ENCODE measurements at places on chromosomes 11 and 22.

DNA sequence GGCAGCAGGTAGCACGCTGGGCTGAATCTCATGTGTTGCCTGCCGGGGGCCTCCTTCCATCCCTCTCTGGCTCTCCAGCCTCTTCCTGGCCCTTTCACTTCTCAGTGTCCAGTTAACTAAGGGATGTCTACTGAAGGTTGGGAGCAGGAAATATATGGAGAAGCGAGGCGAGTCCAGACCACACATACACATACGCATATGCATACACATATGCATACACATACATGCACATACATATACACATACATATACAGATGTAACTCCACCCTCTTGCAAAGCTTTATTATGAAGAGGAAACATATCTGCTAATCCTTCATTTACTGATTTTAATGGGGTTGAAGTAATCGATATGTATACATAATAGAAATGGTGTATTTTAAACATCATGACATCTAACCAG, 636.1 kb upstream of the CCDC179 start:
- DNase-seq, result no peak

DNA sequence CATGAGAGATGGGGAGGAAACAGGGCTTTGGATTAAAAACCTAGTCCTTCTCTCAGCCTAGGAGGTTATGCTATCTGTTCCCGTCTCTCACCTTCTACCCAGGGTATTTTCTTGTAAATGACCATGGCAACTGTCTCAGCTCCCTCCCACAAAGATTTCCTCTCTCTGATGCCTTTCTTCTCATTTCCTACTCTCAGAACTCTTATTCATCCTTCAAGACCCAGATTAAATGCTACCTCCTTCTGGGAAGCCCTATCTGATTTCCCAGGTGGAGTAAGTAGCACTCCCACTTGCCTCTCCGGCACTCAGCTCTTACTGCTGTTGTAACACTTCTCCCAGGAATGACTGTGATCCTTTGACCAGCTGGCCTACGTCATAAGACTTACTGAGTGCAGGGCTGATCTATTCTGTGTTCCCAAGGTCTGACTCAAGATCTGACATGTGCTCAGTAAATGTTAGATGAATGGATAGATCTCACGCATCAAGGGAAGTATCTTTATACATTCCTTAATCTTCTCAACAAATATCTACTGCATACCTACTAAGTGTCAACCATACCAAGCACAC, 175.0 kb downstream of the TENM4 start:
- no peak for DNase-seq

GRCh38 chr11:33549483-33549882, 151.1 kb downstream of the C11orf91 start:
- no peak for DNase-seq

- DNase-seq, result no peak
Observed at GRCh38 chr11:40647295-40647694, 812.2 kb downstream of the LRRC4C start.

GRCh38 chr11:33063326-33063881, 24.0 kb downstream of the TCP11L1 start:
- peak; percentile 36 for DNase-seq

DNA sequence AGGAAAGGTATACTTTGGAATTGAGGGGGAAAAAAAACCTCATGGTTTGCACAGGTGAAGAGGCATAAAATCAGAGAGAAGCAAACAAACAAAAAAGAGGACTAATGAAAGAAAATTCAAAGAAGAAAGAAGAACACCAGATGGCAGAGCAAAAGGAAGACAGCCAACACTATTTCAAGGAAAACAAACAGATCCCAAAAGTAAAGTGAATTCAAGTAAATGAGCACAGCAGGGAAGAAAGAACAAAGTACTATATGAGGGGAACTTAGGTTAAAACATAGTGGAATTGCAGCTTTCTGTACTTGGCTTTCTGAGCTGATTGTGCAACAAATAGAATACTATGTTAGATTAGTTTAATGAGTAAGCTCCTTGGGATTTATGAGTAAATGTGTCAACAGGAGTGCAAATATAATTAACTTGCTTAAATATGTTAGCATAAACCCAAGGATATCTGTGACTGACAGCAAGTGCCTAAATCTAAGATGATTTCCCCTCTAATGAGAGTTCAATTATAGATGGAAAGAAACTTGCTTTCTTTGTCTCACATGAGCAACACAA, 404.6 kb upstream of the CNTN5 start:
- no peak for DNase-seq

GRCh38 chr11:106998116-106998915, 20.0 kb downstream of the GUCY1A2 start:
- DNase-seq, result peak; percentile 93

DNA sequence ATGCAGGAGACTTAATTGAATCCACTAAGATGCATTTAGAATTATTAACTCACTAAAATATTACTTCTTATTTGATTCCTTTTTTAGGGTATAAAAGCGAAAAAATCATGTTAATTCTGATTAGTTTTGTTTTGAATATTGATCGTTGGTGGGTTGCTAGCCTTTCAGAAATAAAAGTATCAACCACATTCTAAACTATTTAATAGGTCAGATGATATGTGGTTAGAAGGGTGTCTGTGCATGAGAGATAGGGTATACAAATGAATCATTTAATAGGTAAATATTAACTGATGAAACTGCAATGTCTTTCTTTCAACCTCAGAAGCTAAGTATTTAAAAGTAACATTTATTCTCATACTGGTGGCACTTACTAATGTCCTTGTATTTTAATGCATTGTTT, 515.1 kb downstream of the CNTN5 start:
- no peak for DNase-seq

- DNase-seq, result no peak
Observed at GRCh38 chr11:111860257-111860656, 11.1 kb downstream of the ALG9 start.

GRCh38 chr11:125743681-125744080, 2.4 kb upstream of the PATE1 start:
- DNase-seq, result no peak

- no peak for DNase-seq
Observed at GRCh38 chr11:34464591-34465051, 25.9 kb downstream of the CAT start.

DNA sequence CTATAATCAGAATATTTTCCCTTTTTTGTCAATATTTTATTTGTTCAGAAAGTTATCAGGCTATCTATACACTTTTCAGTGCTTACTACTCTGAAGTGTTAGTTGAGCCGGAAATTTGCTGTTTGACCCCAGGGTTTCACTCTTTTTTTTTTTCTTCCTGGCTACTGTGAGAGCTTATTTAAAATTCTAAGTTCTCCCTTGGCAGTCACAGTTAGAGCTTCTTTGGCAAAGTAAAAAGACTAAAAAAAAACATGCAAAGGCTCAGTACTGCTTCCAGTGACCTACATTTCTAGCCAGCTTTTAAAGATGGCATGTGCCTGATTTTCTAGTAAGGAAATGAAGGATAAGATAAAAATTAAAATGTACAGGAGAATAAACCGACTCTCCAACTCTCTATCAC, 48.4 kb downstream of the ELP4 start:
- no peak for DNase-seq

GRCh38 chr11:10307400-10308200, 2.7 kb downstream of the ADM start:
- peak; percentile 96 for DNase-seq

GRCh38 chr22:29700900-29701154, 19.0 kb upstream of the CABP7 start:
- DNase-seq, result no peak

- DNase-seq, result no peak
Observed at GRCh38 chr11:119765628-119766027, 36.6 kb upstream of the NECTIN1 start.

- DNase-seq, result no peak
Observed at GRCh38 chr11:112884012-112884767, 77.0 kb upstream of the NCAM1 start.

DNA sequence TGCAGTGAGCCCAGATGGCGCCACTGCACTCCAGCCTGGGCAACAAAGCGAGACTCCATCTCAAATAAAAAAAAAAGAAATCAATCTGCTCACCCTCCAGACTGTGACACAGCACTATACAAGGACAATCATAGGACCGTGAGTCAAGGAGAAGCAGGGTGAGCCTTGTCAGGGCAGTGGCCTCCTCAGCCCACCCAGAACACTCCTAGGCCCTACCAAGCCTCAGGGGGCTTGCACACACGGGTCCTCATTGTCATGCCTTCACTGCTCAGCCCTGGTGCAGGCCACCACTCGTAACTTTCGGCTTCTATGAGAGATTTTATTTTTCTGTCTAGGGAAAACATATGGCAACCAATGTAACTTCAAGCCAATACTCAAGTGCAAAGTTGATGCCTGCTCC, 35.8 kb downstream of the DGCR2 start:
- no peak for DNase-seq

- peak; percentile 49 for DNase-seq
Observed at GRCh38 chr11:63592975-63593395, 21.2 kb downstream of the PLAAT3 start.

GRCh38 chr11:75233754-75234172, 6.8 kb upstream of the TPBGL start:
- DNase-seq, result peak; percentile 70
